Activated CD4-positive, alpha-beta T cell treated with anti-CD3 and anti-CD28 coated beads, Interleukin-2, amount 10 ng/mL, durations not matched to agents 24 days and 14 days (primary cell): ENCODE measurements at places on chromosomes 5 and 9.
A peak's percentile ranks its signal among the peaks of the same experiment; 100 is the strongest.

DNA sequence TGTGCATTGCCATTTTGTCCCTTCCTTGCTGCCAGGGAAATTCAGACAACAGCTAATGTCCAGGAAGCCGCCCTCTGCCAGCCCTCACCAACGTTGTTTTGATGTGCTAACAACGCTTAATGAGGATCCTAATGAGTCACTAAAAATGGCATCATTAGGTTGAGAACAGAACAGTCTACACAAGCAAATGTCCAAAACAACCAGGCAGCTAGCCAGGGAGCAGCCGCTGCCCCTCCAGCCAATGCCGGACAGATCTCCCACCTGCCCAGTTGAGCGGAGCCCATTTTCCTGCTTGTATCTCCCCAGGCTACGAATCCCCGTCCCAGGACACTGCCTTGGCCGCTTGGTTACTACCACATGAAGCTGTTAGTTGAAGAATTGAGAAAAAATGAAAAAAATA lies 40.4 kb upstream of the UNC5A start:
- DNase-seq = no peak

- DNase-seq = no peak
Observed at GRCh38 chr9:79264041-79264440, 307.7 kb upstream of the TLE4 start.

DNA sequence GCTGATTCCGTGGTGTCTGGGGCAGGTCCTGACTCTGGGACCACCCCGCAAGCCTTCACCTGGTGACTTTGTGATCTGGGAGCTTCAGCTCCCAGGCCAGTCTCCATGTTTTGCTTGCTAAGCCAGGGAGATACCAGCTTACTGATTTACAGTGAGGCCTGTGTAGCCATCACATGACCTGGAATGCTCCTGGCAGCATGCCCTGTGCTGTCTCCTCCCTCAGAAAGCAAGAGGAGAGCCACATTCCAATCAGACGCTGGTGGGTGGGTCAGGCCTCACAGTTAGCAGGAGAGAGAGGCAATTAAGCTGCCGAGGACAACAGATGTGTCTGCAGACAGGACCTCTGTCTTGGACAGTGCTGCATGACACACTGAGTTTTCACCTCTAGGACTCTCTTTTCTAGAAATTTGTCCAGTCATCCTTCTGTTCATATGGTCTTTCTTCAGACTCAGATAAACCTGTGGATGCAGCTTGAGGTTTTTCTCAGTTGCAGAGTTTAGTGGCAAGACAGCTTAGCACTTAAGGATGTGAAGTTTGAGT lies 24.4 kb upstream of the GRPEL2 start:
- no peak for DNase-seq

GRCh38 chr5:175900157-175900556 lies 28.8 kb downstream of the CPLX2 start:
- no peak for DNase-seq

GRCh38 chr5:117686926-117687325 lies 1112.3 kb upstream of the SEMA6A start:
- no peak for DNase-seq

GRCh38 chr5:53463909-53464621 lies 16.4 kb upstream of the FST start:
- DNase-seq = no peak

GRCh38 chr5:150598821-150599273 lies 41.6 kb upstream of the SYNPO start:
- DNase-seq = no peak

DNA sequence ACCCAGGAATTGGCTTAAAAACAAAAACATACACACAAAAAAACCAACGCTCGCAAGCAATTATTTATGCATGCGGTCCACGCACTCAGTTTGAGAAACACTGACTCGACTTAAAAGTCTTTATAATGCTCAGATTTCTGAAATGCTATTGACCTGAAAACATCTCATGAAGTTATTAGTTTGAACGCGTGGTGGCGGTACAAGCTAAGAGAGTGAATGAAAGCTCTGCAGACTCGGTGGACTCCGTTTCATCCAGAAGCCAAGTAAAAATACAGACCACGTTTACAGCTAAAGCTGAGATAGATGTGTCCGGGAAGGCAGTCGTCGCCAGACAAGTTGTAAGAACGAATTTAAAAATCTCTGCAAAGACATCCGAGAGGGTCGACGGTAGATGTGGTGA lies at the start of gene PCDHB6:
TSS of gene PCDHB6 (plus strand) at position 246 of the 400 bp plus-strand sequence. CDS start 201 bp downstream, outside the sequence.
- DNase-seq = no peak

- DNase-seq = no peak
Observed at GRCh38 chr9:136052472-136052880, 42.6 kb downstream of the NACC2 start.

- DNase-seq = no peak
Observed at GRCh38 chr9:73577848-73578247, 426.2 kb downstream of the ANXA1 start.

DNA sequence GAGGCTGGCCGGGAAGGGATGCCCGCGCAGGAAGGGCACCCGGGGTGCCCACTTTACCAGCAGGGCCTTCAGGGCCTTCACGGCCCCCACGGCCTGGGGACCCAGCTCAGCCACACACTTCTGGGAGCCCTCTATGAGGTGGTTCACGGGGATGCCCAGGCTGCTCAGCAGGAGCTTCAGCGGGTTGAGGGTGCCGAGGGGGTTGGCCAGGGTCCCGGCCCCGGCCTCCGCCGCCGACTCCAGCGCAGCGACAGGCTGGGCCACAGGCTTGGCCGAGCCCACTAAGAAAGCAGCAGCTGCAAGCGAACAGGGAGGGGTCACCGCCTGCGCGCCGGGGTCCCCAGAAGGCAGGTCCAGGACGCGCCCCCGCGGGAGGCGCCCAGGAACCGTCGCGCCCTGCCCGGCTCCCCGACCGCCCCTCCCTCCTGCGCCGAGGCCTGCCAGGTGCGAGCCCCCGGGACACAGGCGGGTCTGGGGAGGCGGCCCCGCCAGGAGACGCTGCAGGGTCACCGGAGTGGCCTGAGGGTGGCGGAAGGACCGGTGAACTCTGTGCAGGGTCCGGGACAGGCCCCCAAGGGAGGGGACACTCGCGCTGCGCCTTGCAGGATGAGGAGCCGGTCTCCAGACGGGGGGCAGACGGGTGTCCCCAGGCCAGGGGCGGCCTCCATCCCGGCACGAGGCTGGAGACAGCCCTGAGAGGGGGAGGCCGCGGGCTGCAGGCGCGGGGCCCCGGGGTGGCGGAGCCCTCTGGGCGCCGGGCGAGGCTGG lies 572 bp downstream of the SCGB3A1 start:
- DNase-seq = no peak

- no peak for DNase-seq
Observed at GRCh38 chr5:148469501-148469935, 85.8 kb downstream of the FBXO38 start.

DNA sequence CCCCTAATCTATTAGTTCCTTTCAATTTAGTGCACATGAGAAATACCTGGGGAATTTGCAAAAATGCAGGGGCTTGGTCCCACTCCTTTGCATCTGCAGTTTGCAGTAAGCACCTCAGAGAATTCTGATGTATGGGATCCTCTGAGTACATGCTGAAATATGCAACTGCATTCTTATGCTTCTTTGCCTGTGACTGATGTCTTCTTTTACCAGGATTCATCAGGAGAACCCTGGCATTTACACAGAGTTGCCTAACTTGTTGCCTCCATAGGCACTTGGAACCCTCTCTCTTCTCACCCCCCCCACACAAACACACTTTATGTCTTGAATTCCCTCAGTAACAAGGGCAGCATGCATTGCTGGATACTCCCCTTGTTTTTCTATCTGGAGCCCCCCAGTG lies 173.1 kb downstream of the KDM4C start:
- no peak for DNase-seq

DNA sequence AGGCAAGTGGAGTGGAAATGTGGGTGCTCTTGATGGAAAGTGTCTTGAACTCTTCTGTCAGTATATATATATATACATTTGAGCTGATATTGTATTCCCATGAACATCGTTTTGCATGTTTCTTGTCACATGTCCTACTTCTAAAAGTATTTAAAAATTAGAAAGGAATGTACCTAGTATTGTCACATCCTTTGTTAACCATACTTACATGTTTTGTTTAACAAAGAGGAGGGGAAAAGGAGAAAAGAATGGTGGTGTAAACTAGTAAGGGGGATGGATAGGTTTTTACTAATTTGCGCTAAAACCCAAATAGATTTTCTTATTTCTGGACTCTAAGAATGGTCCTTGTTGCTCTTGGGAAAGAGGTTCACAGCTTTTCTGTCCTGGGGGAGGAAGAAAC lies 181.7 kb downstream of the GOLPH3 start:
- no peak for DNase-seq

GRCh38 chr5:11792621-11793020 lies 111.6 kb downstream of the CTNND2 start:
- no peak for DNase-seq

GRCh38 chr9:130191068-130191748 lies 19.0 kb downstream of the NCS1 start:
- no peak for DNase-seq

- no peak for DNase-seq
Observed at GRCh38 chr9:129544761-129545160, 76.1 kb downstream of the C9orf50 start.

DNA sequence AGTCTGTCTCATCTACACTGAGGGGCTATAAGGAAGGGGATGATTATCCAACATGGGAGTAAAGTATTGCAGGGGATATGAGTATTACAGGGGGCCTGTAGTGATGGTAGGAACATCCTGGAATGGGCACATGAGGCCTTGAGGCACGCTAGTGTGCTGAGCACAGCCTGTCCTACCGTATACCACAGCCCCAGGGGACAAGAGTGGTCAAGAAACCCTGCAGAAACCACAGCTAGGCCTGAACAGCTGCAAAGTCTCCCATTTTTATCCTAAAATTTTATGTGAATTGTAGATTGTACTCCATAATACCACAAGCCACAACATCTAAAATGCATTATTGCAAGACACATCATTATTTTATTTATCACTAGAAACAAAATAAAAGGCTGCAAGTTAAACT lies 136.3 kb upstream of the ASTN2 start:
- no peak for DNase-seq

DNA sequence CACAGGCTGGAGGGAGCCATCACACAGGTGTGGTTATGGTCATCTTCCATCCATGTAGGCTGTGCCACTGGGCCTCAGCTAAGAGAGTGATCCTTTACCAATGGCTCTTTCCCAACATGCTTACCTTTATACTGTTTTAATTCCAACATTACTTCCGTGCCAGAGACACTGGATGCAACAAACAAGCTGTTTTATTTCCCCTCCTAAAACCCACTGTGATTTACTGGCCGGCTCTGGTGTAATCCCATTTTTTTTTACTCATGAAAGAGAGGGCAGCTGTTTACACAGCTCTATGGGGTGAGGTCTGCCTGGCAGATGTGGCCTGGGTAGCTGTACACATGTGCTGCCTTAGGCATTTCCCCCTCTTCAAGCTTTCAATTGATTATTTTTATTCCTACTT lies 58.5 kb downstream of the MACROH2A1 start:
- no peak for DNase-seq

GRCh38 chr5:93594591-93595419 lies 11.8 kb downstream of the NR2F1 start:
- DNase-seq = peak; percentile 55

GRCh38 chr5:153630546-153630945 lies 140.1 kb downstream of the GRIA1 start:
- DNase-seq = no peak

- no peak for DNase-seq
Observed at GRCh38 chr9:121564504-121565260, 65.0 kb upstream of the GGTA1 start.

GRCh38 chr9:26684029-26684428 lies 208.6 kb downstream of the CAAP1 start:
- DNase-seq = no peak

GRCh38 chr9:133930682-133931485 lies 61.2 kb downstream of the VAV2 start:
- no peak for DNase-seq

DNA sequence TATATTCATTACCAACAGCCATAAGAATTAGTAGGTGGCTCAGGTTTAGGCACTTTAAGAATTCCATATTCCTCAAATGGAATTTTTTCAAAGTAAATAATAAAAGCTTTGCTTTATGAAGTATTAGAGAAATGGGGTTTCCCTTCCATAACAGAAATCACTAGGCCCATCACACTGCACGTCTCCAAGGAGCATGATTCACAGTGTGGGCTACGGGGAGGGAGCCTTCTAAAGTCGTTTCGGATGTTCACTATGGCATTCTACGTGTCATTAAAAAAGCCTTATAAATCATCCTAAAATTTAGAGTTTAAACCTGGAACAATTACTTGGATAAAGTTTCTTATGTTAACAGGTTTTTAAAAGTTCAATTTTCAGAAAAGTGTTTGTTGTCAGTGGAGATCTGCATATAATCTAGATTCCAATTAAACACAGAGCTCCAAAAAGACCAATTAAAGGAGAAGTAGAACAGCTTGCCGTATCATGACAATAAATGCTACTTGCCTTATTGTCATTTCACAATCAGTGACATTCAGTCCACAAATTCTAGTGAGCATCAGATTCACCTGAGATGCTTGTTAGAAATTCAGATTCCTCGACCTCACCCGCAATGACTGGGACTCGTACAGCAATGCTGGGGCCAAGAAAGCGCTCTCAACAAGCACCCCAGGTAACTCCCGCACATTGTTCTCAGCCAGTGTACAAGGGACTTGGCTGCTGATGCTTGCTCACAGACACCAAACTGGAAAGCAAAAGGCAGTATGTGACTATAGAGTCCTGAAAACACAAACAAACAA lies 115.7 kb downstream of the NFIB start:
- DNase-seq = no peak

GRCh38 chr5:140000332-140000731 lies 42.8 kb downstream of the NRG2 start:
- no peak for DNase-seq

GRCh38 chr9:100724886-100725285 lies 147.0 kb downstream of the CAVIN4 start:
- DNase-seq = no peak

DNA sequence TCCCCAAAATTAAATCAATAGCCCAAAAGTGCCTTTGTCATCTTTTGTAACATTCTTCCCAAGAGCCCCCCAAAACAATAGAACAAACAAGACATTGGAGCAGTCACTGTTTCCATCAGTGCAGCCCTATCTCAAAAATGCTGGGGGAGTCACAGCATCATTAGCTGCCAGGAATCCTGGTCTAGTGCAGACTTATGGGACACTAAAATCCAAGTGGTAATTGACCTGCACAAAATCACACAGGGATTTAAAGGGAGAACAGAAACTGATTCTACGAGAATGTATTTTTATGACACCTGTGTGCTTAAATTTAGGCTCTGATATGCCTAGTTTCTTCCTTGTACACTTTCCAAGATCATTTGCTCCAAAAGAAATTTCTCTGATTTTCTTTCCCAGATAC lies 172.9 kb downstream of the GLIS3 start:
- no peak for DNase-seq

GRCh38 chr9:108479989-108480652 lies 375.7 kb downstream of the ACTL7B start:
- DNase-seq = no peak

- DNase-seq = peak; percentile 66
Observed at GRCh38 chr5:110752953-110753352, 14.1 kb downstream of the SLC25A46 start.

GRCh38 chr9:113756476-113757192 lies 119.5 kb upstream of the ZNF618 start:
- no peak for DNase-seq

GRCh38 chr9:76799473-76799872 lies 35.2 kb downstream of the PCA3 start:
- no peak for DNase-seq

GRCh38 chr9:34961574-34962490 lies 3.7 kb downstream of the PHF24 start:
- DNase-seq = no peak

GRCh38 chr5:139023286-139023685 lies 148.2 kb upstream of the LRRTM2 start:
- DNase-seq = no peak
